Fibroblast of skin of right biceps (primary cell): ENCODE measurements at places on chromosomes 7 and 10.

DNA sequence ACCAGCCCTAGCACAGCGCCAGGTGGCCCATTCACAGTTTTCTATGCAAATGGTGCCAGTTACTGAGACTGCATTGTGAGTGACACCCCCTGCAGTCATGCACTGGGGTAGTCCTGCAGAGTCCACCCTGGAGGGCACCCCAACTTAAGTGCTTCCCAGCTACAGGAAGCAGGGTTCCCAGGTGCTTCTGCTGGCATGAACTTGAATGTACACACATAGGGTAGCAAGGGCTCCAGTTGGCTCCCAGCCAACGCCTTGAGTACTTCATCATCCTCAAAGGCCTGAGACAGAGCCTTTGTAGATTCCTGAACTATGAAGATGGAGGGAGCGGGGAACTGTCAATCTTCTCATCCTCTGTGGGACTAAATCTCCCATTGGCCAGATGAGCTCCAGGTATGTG is 11.5 kb upstream of the NPFFR1 start:
- no peak for DNase-seq

- DNase-seq: no peak
Observed at GRCh38 chr7:1729773-1730172, 59.7 kb downstream of the ELFN1 start.

DNA sequence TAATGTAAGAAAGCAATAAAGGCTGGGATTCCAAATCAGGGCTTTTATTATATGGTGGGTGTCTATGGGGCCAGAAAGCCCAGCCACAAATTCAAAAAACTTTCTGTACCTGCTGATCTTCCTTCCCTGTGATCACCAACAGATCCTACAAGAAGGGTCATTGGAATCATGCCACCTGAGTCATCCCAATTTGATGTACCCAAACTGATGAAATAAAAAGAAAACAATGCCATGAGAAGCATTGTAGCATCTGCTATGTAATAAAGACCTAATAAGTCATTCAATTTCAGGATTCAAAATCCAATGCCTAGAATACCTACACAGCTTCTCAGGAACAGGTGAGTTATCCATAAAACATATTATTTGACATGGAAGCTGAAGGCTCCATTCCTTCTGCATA is 228.8 kb downstream of the DKK1 start:
- DNase-seq: peak; percentile 33

- DNase-seq: no peak
Observed at GRCh38 chr10:1774796-1775195, 37.5 kb upstream of the ADARB2 start.

DNA sequence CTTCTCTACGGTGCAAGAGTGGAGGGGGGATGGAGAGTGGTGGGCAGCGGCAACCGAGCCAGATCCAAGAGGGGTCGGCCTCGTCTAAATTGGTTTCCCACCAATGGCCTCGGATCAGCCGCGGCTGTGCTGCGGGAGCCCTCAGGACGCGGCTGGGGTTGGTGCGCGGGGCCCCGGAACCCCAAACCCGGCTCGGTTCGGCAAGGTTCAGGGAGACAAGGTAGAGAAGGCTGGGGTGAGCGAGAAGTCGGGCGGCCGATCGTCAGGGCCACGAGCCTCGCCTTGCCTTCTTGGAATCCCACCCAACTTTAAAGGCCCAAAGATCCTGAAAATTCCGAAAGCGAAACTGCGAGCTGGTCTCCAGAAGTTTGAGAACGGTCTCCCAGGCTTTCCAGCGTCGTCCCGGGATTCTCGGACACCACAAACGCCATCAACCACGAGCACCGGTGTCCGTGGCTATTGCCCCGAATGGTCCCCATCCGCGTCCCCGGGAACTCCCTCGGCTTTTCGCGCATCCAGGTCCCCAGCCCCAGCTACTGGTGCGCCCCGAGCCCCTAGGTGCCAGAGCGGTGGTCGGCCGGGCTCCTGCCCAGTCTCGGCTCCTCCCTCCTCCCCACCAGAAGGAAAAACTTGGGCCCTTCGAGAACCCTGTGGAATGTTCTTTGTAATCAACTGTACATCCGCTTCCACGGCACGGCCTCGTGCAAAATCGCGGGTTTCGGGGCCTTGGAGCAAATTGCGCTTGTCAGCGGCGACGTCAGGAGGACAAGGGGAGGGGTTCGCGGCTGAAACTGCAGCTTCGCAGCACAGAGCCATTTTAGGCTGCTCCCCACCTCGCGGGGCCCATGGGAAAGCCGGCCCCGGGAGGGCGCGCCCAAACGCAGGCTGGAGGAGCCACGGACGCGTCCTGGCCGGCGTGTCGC is 3.2 kb downstream of the SFMBT2 start:
- DNase-seq: peak; percentile 28

DNA sequence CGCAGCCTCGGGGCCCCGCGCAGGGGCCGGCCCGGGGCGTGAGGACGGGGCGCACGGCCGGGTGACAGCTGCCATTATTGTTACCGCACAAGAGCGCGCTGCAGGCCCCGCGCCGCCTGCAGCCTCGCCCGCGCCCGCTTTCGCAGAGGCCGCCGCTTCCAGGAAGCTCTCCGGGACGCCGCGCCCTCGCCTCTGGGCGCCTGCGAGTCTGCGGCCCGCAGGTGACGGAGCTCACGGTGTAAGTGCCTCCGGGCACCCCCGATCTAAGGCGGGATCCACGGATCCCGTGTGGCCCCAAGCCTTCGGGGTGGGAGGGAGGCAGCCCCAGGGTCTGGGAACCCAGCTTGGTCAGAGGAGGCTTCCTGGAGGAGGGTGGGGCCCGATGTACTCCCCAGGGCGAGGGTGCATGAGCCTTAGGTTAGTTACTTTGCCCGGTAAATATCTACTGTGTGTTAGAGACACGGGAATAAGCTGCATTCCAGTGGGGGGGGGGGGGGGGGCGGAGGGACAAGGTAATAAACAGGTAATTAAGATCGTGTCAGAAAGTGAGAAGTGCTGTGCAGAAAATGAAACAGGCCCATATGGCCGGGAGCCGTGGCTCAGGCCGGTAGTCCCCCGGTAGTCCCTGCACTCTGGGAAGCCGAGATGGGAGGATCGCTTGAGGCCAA is 638 bp downstream of the IQCE start:
- no peak for DNase-seq

- peak; percentile 10 for DNase-seq
Observed at GRCh38 chr10:119413471-119414080, 128.9 kb downstream of the RGS10 start.

GRCh38 chr7:101365956-101366355 is 3.3 kb downstream of the COL26A1 start:
- no peak for DNase-seq

GRCh38 chr10:24674892-24675632 is 48.6 kb downstream of the ARHGAP21 start:
- DNase-seq: no peak

DNA sequence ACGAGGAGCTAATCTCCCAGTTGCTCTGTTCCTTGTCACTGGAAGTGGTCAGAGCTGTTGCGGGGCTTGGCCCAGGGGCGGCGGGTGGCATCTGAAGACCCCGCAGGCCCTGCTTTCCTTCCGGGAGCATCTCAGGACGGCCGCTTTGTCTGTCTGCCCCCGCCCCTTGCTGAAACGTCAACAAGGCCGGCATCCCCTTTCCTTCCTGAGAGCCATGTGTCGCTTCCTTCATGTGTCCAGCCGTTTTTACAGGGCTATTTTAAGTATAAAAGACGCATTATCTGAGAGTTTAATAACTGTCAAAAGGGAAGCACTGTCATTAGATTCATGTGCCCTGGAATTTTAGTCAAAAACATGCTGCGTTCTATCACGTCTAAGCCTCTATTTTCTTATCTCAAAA is 110.4 kb downstream of the CUX1 start:
- no peak for DNase-seq

DNA sequence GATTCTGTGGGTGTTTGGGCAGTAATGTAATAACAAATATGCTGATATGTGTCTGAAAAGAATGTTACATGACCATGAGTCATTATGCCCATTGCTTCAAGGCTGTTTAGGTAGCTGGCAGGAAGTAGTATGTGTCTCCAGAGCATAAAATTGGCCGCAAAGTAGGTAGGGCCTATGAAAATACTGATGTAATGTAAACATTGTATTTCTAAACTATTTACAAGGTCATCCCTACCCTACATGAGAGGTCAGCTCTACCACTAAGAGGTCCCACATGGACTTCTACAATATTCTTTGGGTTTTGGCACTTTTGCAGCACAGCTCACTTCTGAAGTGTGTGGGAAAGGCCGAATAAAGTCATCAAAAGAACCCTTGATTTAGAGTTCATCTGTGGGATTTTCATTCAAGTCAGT is 301.9 kb downstream of the AHR start:
- peak; percentile 91 for DNase-seq

- no peak for DNase-seq
Observed at GRCh38 chr10:43254199-43254730, 12.6 kb downstream of the RASGEF1A start.

- no peak for DNase-seq
Observed at GRCh38 chr10:69073736-69074364, 14.1 kb upstream of the SRGN start.

GRCh38 chr7:39845006-39845405 is 105.0 kb upstream of the CDK13 start:
- DNase-seq: peak; percentile 56

GRCh38 chr10:88211230-88211629 is 347.8 kb downstream of the PTEN start:
- DNase-seq: no peak

- DNase-seq: no peak
Observed at GRCh38 chr7:68449099-68449498, 1149.2 kb upstream of the AUTS2 start.
